ENCODE measurements at places on chromosomes 1 and 21.

DNA sequence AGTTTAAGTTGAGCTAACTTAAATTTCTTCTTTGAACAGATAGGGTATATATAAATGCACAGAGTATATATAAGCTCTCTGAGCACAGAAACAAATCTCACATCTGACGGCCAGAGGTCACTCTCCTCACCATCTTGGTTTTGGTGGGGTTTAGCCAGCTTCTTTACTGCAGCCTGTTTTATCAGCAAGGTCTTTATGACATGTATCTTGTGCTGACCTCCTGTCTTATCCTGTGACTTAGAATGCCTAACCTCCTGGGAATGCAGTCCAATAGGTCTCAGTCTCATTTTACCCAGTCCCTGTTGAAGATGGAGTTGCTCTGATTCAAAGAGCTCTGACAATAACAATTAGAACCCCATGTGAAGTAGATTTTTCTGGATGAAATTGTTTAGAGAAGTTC, 1.6 kb upstream of the MOV10 start:
- no peak for DNase-seq

- no peak for DNase-seq
These were observed 107.0 kb downstream of the MRPS6 start for GRCh38 chr21:34180407-34180806.

- DNase-seq = no peak
These were observed 215.2 kb downstream of the SLC45A1 start for GRCh38 chr1:8533124-8533523.

DNA sequence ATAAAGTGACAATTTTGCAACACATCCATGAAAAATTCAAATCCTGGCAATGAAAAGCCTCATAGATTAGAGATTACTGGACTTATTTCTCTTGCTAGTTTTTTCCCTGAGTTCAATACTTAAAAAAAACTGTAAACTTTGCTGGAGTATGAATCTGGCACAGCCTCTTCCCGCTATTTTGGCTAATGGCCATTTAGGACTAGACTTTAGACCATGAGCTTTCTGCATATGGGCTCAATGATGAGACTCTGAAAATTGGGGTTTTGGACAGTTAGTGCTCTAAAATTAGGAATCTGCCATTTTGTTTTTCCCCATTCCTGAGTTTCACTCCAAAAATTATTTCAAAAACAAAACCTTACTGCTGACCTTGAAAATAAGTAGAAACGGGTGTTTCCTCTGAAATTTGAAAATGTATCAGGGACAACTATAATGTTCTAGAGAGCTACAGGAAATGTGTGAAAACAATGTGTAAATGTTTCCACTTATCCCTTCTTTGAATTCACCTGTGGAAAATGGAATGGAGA, 137.5 kb downstream of the HMCN1 start:
- DNase-seq = no peak

GRCh38 chr1:245420926-245421325, 266.1 kb downstream of the KIF26B start:
- no peak for DNase-seq
